Activated naive CD4-positive, alpha-beta T cell (primary cell): ENCODE measurements at places on chromosomes 12 and 14.

GRCh38 chr14:90518941-90519256 lies 122.1 kb downstream of the CALM1 start:
- no peak for DNase-seq

GRCh38 chr12:116138364-116138763 lies 139.1 kb downstream of the MED13L start:
- no peak for DNase-seq

GRCh38 chr12:67758119-67758518 lies 109.6 kb downstream of the DYRK2 start:
- DNase-seq = no peak

DNA sequence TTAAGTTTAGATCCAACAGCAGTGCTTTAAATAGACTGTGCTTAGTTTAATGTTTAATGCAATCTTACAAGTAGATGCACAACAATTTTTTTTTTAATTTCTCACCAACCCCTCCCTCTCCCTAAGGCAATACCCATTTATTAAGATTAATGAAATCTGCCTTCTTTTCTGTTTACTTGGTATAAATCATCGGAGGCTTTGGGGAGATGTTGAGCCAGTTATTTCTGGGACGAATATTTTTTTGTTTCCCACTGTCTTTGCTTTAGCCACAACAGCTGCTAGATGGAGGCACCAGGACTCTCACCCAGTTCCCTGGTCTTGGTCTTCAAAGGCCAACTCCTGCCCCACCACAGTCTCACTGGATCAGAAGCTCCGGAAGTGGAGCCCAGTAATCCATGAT lies 113.4 kb downstream of the PLXNC1 start:
- no peak for DNase-seq

GRCh38 chr12:132904718-132905328 lies 17.4 kb upstream of the CHFR start:
- peak; percentile 91 for DNase-seq

DNA sequence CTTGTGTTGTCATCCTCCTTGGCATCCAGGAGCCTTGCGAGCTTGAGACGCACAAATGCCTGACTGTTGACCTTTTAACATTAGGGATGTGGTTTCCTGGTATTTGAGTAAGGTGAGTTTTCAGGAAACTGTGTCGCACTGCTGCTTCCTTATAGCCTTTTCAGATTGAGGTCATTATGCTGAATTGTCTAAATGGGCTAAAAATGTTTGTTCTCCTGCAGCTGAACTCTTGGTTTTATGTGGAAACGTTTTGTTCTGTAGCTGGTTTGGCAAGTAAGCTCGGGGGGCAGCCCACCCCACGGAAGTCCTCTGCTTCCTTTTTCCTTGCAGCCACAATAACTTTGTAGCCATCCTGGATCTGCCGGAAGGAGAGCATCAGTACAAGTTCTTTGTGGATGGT lies 5.7 kb downstream of the PRKAB1 start:
- no peak for DNase-seq
